ENCODE measurements at places on chromosomes 4 and X.

DNA sequence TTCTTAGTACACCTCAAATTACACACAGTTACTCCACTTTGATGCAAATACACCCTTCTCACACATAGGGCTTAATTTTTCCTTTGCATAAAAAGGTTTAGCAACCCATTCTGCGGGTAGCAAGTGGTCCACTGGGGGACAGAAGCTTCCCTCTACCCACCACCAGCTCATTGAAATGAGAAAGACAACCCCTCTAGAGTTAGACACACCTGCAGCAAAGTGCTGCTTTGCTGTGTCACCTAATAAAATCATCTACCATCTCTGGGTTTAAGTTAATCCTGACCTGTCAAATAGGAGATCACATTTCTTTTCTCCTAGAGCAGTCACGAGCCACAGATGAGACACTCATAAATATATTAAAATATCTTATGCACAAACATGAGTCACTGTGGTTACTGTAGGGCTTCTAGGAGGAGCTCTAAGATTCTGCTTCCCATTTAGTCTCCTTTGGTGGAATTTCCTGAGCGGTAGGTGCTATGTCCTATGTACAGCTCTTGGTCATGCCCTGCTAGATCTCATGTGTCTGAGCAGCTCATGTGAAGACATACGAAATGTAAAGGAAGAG is 11.9 kb downstream of the BMX start:
- no peak overlapping the region for H3K27ac ChIP-seq
- H3K36me3 ChIP-seq: no peaks in the 10 kb centered on the region
- H3K4me3 ChIP-seq: no peak overlapping the region
- DNase-seq: no peak
- H3K4me1 ChIP-seq: no peaks in the 10 kb centered on the region
- peaks cover 4% of the 10 kb centered on the region for H3K27me3 ChIP-seq

GRCh38 chr4:82108506-82108905 is 265.3 kb downstream of the HNRNPD start:
- no peaks in the 10 kb centered on the region for H3K36me3 ChIP-seq
- no peak overlapping the region for H3K27ac ChIP-seq
- no peaks in the 10 kb centered on the region for H3K4me1 ChIP-seq
- no peaks in the 10 kb centered on the region for H3K27me3 ChIP-seq

DNA sequence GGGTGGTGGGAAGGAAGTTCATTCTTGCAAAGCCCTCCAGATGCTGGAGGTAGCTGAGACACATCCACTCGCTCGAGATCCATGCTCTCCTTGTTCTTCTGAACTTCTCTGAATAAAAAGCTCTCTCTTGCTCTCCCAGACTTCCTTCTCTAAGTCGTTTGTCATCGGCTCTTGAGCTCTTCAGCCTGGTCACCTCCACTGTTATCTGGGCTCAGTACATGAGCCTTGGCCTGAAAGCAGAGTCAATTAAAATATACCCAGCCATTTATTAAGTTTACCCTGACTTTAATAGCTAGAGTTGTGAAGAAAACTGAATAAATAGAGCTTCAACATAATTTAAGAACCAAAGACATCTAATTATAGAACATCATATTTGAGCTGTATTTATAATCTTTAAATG is 99.0 kb downstream of the CPE start:
- H3K36me3 ChIP-seq: no peaks in the 10 kb centered on the region
- H3K4me1 ChIP-seq: no peaks in the 10 kb centered on the region
- H3K4me3 ChIP-seq: no peak overlapping the region
- no peak overlapping the region for H3K27ac ChIP-seq

- H3K4me1 ChIP-seq: no peaks in the 10 kb centered on the region
- no peak for DNase-seq
- H3K27ac ChIP-seq: no peak overlapping the region
- H3K36me3 ChIP-seq: no peaks in the 10 kb centered on the region
- no peaks in the 10 kb centered on the region for H3K27me3 ChIP-seq
These were observed 15.6 kb downstream of the CD38 start for GRCh38 chr4:15793506-15794363.

- H3K27me3 ChIP-seq: no peaks in the 10 kb centered on the region
- H3K4me3 ChIP-seq: no peak overlapping the region
These were observed 59.0 kb upstream of the VCX3B start for GRCh38 chrX:8405631-8406030.

- no peaks in the 10 kb centered on the region for H3K27me3 ChIP-seq
- no peaks in the 10 kb centered on the region for H3K4me1 ChIP-seq
- DNase-seq: no peak
- no peak overlapping the region for H3K27ac ChIP-seq
- no peak overlapping the region for H3K4me3 ChIP-seq
These were observed 82.4 kb upstream of the HPRT1 start for GRCh38 chrX:134377537-134377936.

DNA sequence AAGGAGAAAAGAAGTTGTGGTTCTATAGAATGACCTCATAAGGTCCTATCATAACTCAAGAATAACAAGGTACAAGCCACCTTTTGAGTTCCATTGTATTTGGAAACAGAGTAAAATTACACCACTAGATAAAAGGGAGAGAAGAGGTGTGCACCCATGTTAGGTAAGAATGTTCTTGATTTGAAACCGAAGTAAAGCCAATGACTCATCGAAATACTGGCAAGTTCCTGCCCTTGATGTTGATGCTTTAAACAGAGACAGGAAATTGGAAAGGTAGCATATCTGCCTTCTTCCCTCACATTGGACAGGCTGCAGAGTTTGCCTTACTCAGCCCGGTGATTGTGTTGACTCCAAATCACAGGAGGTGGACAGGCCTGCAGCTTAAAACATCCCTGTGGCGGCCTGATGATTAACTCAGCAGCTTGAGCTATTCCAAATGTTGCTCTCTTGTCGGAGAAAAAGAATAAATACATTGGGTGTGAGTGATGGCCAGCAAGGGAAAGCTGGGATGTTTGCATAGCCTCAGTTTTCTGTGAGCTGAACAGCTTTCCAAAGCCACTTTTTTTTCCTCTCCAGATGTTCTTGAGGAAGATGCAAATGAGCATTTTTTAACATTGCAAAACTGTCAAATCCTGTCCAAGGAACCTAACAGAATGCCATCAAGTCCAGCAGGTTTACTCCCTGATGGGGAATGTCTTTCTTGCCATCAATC is 321.1 kb downstream of the NKX6-1 start:
- no peaks in the 10 kb centered on the region for H3K4me1 ChIP-seq
- H3K27ac ChIP-seq: no peak overlapping the region
- no peak for DNase-seq

GRCh38 chr4:157270552-157270951 is 50.0 kb downstream of the GRIA2 start:
- H3K27me3 ChIP-seq: no peaks in the 10 kb centered on the region
- no peak overlapping the region for H3K4me3 ChIP-seq
- H3K27ac ChIP-seq: no peak overlapping the region
- H3K4me1 ChIP-seq: no peaks in the 10 kb centered on the region
